ENCODE measurements at places on chromosomes 5 and 9. TPM values are rescaled to one million over a fixed set of nuclear protein-coding genes. Genes with fewer than 3 reads are reported as not detected.

GRCh38 chr5:43008363-43009153 is 31.6 kb downstream of the ANXA2R start:
- peak; percentile 95 for DNase-seq

GRCh38 chr5:45800331-45800730 is 104.2 kb upstream of the HCN1 start:
- DNase-seq, result no peak

GRCh38 chr5:137152616-137153015 is 346.5 kb downstream of the SPOCK1 start:
- DNase-seq, result no peak

- DNase-seq, result peak; percentile 57
Observed at GRCh38 chr9:34375901-34376595, 650 bp downstream of the MYORG start.

- no peak for DNase-seq
Observed at GRCh38 chr9:127970401-127971313, 10.1 kb downstream of the EEIG1 start.

- DNase-seq, result no peak
Observed at GRCh38 chr9:115333277-115334070, 215.5 kb upstream of the TNC start.

DNA sequence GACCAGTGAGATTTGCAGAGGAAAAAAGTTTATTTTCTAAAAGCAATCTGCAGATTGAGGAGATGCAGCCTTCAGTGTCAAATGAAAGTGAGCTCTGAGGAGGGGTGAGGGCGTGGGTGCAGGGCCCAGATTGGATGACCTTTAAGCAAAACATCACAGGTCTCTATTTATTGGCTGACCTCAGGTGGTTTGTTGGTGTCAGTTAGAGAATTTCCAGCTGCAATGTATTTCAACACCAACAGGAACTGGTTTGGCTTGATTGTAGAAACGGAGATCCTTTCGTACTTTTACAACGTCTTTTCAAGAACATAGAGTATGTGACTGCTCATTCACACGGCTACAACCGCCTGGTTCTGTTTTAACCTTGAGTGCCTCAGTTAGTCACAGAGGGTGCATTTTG is 1069.1 kb downstream of the EFNA5 start:
- DNase-seq, result no peak

GRCh38 chr9:98523231-98523901 is 185.4 kb downstream of the GABBR2 start:
- DNase-seq, result no peak

- no peak for DNase-seq
Observed at GRCh38 chr5:163033656-163034055, 403.7 kb upstream of the CCNG1 start.

DNA sequence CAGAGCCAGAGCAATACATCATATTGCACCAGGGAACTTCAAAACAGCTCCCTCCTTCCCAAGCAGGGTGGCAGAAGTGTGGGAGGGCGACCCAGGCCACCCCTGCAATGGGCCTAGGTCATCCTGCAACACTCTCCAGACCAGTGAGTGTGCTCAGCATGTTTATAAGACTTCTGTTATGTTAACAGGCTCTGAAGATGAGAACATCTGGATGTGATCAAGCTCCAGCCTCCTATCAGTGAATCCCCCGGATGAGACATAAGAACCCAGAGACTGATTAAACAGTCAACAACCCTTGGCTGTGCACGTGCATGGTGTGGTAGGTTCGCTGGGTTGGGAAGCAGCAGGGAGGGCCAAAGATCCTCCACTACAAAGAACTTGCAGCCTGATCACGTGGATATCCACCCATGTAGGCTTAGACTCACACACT is 63.3 kb downstream of the ABCA1 start:
- no peak for DNase-seq

GRCh38 chr5:30458681-30459080 is 734.8 kb upstream of the CDH6 start:
- no peak for DNase-seq

GRCh38 chr5:123367739-123368138 is 55.5 kb downstream of the CEP120 start:
- no peak for DNase-seq

GRCh38 chr5:14463629-14464028 is 118.0 kb upstream of the OTULINL start:
- DNase-seq, result no peak

DNA sequence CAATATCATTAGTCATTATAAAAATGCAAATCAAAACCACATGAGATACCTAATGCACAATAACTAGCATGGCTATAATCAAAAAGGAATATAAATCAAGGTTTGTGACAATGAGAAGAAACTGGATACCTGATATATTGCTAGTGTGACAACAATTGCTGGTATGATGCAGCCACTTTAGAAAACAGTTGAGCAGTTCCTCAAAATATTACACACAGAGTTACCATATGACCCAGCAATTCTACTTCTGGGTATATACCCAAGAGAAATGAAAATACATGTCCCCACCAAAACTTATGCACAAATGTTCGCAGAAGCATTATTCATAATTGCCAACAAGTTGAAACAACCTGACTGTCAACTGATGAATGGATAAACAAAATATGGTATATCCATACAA is 339.7 kb upstream of the POU5F2 start:
- no peak for DNase-seq

DNA sequence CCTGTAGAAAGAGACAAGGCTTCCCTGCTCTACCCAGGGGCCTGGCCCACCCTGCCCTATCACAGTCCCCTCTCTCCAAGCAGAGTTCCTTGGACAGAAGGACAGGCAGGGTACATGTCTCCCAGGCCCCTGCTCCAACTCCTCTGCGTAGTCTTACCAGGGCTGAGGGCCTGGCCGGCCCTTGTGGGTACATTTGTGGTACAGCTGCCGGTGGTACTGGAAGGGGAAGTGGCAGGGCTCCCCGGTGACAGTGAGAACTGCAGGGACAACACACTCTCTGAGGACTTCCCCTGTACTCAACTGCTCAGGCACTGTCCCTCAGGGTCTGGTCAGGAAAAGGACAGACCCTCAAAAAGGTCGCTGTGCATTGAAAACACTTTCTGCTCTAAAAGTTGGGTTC is 3.6 kb downstream of the F12 start:
- no peak for DNase-seq

DNA sequence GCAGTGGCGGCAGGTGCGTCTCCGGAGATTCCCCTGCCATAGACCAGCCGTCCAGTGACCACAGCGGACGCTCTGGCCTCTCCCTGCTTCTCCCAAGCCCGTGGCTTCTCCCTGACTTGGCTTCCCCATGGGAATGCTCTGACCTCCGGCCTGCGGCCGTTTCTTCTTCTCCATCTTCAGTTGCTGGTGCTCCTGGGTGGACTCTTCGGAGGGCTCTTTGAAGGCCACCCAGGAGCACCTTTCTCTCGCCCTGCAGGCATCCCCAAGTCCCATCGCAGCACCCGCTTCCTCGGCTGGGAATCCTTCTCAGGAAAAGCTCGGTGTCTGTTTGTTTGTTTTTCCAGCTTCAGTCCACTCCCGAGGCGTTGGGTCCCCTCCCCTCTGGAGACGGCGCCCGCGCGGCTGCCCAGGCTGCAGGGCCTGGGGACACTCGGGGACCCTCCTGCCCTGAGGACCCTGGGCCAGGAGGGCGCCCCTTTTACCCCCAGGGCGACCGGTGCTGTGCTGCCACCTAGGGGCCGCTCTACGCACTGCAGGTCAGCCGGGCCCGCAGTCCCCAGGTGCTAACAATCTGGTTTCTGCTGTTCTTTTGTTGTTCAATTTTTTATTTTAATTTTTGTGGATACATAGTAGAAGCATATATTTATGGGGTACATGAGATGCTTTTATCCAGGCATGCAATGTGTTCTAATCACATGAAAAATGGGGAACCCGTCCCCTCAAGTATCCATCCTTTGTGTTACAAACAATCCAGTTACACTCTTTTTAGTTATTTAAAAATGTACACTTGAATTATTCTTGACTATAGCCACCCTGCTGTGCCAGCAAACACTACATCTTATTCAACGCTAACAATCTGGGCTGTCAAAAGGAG is 197.9 kb upstream of the ADAMTS16 start:
- no peak for DNase-seq

- DNase-seq, result no peak
Observed at GRCh38 chr9:136907011-136907914, 20.9 kb downstream of the TRAF2 start.

- no peak for DNase-seq
Observed at GRCh38 chr5:30894811-30895210, 298.7 kb upstream of the CDH6 start.

DNA sequence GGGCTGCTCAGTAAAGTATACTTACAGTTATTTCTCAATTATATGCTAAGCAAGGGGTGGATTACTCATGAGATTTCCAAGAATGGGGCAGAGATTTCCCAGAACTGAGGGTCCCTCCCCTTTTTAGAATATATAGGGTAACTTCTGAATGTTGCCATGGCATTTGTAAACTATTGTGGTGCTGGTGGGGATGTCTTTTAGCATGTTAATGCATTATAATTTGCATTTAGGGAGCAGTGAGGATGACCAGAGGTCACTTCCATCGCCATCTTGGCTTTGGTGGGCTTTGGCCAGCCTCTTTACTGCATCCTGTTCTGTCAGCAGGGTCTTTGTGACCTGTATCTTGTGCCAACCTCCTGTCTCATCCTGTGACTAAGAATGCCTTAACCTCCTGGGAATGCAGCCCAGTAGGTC is 35.5 kb downstream of the TTC1 start:
- DNase-seq, result no peak

DNA sequence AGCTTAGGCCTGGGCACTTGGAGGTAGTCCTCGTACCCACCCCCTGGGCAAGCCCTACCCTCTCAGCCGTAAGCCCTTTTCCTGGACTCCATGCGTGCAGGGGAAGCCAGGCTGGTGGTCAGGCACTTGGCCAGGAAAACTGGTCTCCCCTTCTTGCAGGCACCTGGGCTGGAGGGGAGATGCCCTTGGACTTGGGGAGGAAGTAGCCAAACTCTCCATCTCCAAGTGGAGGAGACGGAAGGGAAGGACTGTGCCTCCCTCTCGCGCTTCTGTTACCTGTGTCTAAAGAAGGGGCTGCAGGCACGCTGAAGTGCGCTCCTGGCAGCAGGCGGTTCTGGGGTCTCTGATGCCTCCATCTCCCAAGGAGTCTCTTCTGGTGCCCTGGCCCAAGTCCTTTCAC is 283.9 kb downstream of the PBX3 start:
- DNase-seq, result no peak

- DNase-seq, result no peak
Observed at GRCh38 chr9:23307731-23308513, 518.1 kb downstream of the ELAVL2 start.

DNA sequence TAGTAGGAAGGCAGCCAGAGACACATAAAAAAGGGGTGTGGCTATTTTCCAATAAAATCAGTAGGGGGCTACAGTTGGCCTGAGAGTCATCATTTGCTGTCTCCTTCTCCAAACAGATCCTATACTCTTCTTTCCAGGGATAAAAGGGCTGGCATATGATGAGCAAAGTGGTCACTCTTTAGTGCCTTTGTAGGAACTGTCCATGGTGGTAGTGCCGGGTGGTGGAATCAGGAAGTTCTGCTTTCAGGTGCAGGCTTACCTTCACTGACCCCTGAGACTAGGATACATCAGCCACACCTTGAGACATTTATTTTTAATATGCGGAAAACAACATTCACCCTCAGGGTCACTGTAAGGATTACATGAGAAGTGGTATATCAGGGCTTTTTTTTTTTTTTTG is 80.8 kb downstream of the ASTN2 start:
- DNase-seq, result peak; percentile 41

- DNase-seq, result peak; percentile 19
Observed at GRCh38 chr5:142324136-142324870, 518 bp downstream of the SPRY4 start.

DNA sequence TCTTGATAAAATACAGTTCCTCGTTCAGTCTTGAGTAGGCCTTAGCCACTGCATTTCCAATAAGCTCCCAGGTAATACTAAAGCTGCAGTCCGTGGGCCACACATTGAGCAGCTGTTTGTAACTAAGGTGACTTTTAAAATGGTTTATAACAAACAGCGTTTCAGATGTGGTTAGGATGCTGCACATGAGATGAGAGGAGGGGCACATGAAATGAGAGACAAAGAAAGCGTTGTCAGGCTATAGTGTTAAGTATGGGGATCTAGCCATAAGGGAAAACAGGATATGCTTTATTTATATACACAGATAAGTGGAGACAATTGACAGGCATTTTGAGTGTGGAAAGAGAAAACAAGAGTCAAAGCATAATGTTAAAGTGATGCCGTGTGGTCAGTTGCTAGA is 89.9 kb downstream of the PAM start:
- no peak for DNase-seq

- DNase-seq, result no peak
Observed at GRCh38 chr9:437574-438001, 222.9 kb downstream of the DOCK8 start.

DNA sequence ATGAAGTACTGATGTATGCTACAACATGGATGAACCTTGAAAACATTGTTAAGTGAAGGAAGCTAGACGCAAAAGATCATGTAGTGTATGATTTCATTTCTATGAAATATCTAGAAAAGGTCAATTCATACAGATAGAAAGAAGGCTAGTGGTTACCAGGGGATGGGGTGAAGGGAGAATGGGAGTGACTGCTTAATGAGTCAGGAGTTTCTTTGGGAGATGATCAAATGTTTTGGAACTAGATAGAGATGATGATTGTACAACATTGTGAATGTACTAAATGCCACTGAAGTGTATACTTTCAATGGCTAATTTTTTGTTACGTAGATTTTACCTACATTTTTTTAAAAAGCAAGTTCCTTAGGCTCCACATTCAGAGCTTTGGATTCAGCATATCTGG is 14.9 kb upstream of the DELE1 start:
- no peak for DNase-seq

GRCh38 chr5:148748702-148749392 is 77.6 kb upstream of the ADRB2 start:
- no peak for DNase-seq

DNA sequence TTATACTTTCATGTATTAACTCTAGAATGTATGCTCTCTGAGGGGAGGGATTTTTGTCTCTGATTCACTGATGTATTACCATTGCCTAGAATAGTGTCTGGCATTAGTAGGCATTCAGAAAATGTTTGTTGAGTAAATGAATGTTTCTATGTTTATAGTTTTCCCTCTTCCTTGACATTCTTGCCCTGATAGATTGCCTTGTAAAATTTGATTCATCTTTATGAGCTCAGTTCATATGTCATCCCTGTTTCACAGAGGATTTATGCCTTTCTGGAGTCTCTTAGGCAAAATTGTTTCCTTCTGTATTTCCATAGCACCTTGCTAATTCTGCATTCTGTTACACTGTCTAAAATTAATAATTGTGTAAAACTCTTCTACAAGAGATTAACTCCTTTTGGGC is 72.3 kb downstream of the RASA1 start:
- DNase-seq, result no peak

The LCNL1 gene
- total RNA-seq, result not detected

The ANKRD18B gene
- total RNA-seq, result 13.3 TPM

The SLC6A19 gene
- not detected for total RNA-seq

The F12 gene
- 6.5 TPM for total RNA-seq

The CFAP157 gene
- total RNA-seq, result not detected

The DNAJA1 gene
- 246 TPM for total RNA-seq

The ORM2 gene
- not detected for total RNA-seq

The RPS14 gene
- 3,506 TPM for total RNA-seq

The OLFML2A gene
- total RNA-seq, result 11.8 TPM

The TAF11L10 gene
- total RNA-seq, result not detected

The FAM221B gene
- not detected for total RNA-seq

All from SJCRH30 (cell line).